ENCODE measurements at places on chromosomes 12 and 14. TPM values are rescaled to one million over a fixed set of nuclear protein-coding genes. Genes with fewer than 3 reads are reported as not detected.

GRCh38 chr14:85024931-85025330 is 505.0 kb upstream of the FLRT2 start:
- DNase-seq: no peak

The CRACR2A gene
- polyA plus RNA-seq: 1.5 TPM

- no peak for DNase-seq
Observed at GRCh38 chr14:90728951-90729350, 87.3 kb downstream of the TTC7B start.

DNA sequence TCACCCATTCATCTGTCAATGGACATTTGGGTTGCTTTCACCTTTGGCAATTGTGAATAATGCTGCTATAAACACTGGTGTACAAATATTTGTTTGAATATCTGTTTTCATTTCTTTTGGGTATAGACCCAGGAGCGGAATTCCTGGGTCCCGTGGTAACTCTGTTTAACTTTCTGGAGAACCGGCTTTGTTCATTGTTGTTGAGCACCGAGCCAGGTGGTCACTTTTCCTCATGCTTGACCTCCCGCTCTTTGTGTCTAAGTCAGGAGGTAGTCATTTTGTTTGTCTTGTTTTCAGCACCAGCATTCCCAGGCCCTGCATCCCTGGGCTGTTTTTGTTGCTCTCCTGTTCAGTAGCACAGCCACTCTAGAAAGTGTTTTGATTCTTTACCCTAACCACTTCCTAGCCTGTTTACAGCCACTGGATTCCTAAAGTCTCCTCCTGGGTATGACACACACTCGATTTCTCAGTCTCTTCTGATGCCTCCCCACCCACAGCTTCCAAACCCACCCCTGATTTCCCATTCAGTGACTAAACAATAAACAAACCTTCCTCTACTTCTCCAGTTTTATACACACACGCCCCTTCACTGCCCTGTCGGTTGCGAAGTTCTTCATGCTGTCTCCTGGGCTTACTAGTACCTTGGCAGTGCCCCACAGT is 37.9 kb downstream of the B4GALNT3 start:
- no peak for DNase-seq

GRCh38 chr14:30915596-30915995 is 41.2 kb downstream of the COCH start:
- DNase-seq: no peak

DNA sequence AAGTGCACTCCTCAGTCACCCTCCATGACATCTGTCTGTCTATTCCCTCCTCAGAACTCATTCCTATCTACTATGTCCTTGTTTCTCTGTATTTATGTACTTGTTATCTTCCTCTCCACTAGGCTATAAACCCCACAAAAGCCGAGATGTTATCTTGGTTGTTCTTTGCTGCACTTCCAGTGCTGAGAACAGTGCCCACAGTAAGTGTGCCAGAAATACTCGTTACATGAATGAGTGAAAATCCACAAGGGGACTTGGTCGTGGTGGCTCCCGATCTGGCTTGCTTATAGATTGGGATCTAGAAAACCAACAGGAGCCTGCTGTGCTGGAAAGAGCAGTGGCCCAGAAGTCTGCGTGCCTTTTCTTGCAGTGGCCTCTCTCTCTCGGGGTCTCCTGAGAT is 111.9 kb upstream of the PRMT8 start:
- no peak for DNase-seq

GRCh38 chr12:56601503-56601902 is 28.6 kb downstream of the BAZ2A start:
- no peak for DNase-seq

The DDHD1 gene
- 3.6 TPM for polyA plus RNA-seq

The OR4K5 gene
- not detected for polyA plus RNA-seq

All from pancreas (tissue), 10 donors.